ENCODE measurements at places on chromosomes 2 and 18. TPM values are rescaled to one million over a fixed set of nuclear protein-coding genes. Genes with fewer than 3 reads are reported as not detected.

DNA sequence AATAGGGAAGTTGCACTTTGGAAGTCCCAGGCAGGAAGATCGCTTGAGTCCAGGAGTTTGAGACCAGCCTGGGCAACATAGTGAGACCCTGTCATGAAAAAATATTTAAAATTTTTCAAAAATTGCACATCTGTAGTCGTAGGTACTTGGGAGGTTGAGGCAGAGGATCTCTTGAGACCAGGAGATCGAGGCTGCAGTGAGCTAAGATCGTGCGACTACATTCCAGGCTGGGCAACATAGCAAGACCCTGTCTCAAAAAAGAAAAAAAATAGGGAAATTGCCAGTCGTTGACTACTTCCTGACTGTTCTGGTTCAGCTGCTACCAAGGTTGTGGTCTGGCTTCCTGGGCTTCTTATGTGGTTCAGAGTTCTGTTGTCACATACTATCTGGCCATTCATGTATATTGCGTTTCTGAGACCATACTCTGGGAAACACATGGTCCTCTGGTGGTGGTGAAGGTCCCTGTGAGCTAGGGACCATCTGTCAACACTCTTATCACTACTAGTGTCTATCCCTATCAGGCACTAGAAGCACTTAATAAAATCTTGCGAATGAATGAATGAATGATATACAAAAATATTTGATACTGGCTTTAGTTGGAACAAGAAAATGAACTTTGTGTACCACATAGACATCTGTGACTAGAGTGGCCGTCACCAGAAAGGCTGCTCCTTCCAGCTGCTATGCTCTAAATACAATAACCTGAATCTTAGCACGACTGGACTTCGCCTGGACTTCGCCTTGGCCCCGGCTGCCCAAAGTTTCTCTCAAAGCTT lies 861 bp upstream of the KLHL23 start:
- no peak for DNase-seq

GRCh38 chr2:74361327-74361726 lies 18.1 kb upstream of the SLC4A5 start:
- DNase-seq, result no peak

- DNase-seq, result no peak
Measured at GRCh38 chr18:75219745-75220375, 9.3 kb downstream of the TSHZ1 start.

GRCh38 chr2:100383954-100384353 lies 33.5 kb downstream of the CHST10 start:
- DNase-seq, result no peak

DNA sequence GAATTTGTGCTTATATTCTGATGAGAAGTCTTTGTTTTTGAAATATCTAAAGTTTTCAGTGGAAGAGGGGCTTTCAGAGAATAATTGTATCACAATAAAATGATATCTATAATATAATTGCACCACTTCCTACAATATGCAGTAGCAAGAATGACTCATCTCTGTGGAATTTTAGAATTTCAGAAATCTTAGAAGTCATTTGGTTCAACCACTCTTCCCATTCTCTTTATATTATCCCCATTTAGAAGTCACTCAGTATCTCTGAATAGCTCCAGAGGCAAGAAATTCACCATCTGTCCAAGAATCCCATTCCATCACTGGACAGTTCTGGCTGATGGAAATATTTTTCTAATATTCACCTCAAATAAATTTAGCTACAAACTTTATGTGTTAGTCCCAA lies 59.3 kb upstream of the CCDC68 start:
- DNase-seq, result no peak

DNA sequence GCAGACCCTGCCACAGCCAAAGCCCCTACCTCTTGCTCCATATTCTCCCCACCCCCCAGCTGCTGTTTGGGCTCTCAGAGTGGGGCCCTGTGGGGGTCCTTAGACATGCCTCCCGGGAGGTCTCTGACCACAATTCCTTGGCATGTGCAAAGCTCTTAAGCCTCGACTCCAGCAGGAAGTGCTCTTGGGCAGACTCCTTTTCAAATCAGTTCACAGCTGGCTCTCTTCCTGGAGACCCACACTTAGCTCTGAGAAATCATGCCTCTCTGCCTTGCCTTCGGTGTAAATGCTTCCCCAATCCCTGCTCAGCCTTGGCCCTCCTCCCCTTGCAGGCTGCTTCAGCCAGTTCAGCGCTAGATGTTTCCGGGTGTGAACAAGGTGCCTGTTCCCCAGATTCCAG lies 46.9 kb downstream of the NGEF start:
- DNase-seq, result no peak

- no peak for DNase-seq
Measured at GRCh38 chr2:14706201-14706600, 73.7 kb downstream of the LRATD1 start.

- DNase-seq, result no peak
Measured at GRCh38 chr18:33611525-33612135, 33.6 kb downstream of the ASXL3 start.

DNA sequence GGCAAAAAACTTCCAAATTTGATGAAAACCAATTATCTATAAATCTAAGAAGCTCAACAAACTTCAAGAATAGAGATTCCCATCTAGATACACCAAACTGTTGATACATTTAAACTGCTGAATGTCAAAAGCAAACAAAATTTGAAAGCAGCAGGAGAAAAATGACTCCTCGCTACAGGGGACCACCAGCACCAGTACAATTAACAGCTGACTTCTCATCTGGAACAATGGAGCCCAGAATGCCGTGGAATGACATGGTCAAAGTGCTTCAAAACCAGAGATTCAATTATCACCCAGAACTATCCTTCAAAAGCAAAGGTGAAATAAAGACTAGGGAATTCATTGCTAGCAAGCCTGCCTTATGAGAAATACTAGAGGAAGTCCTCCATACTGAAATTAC lies 11.6 kb downstream of the SRSF7 start:
- DNase-seq, result no peak

- DNase-seq, result no peak
Measured at GRCh38 chr18:50396005-50396660, 21.3 kb downstream of the SKA1 start.

DNA sequence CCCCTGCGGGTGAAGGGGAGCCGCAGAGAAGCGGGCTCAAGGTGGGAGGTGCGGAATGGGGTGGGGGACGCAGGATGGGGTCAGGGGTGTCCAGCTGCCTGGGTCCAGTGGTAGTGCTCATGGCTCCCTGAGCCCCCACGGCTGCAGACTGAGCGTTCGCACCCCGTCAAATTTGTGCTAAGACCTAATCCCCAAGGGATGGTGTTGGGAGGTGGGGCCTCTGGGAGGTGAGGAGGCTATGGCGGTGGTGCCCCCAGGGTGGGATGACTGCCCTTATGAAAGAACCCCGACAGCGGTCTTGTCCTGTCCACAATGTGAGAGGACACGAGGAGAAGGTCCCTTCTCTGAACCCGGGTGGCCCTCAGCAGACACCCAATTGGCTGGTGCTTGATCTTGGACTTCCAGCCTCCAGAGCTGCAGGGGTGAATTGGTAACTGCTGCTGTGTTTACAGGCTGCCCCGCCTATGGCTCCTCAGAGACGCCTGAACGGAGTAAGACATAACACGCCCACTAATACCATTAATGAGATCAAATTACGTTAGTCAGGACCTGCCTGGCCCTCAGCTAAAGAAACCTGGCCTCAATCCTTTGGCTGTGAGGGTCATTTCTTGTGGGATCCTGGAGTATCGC lies 42.6 kb downstream of the PXDN start:
- peak; percentile 50 for DNase-seq

GRCh38 chr18:76984193-76985155 lies 148.1 kb downstream of the MBP start:
- no peak for DNase-seq

- peak; percentile 15 for DNase-seq
Measured at GRCh38 chr2:103809941-103810441, 1043.9 kb upstream of the POU3F3 start.

DNA sequence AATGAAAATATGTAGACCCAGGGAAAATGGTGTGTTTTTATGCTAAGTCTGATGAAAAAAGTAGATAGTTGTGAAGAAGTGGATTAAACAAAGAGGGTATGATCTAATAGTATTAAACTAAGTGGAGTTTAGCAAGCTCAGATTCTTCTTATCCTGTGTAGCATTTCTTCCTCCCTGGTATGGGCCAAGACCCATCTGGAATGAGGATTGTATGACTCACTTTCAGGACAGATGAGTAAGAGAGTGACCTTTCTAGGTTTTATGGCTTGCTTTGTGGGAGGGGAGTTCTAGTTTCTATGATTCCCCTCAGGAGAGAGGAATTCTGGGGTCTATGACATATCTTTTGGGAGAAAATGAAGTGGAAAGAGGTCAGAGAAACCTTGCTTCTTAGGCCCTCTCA lies 550.1 kb downstream of the SPAG16 start:
- no peak for DNase-seq

DNA sequence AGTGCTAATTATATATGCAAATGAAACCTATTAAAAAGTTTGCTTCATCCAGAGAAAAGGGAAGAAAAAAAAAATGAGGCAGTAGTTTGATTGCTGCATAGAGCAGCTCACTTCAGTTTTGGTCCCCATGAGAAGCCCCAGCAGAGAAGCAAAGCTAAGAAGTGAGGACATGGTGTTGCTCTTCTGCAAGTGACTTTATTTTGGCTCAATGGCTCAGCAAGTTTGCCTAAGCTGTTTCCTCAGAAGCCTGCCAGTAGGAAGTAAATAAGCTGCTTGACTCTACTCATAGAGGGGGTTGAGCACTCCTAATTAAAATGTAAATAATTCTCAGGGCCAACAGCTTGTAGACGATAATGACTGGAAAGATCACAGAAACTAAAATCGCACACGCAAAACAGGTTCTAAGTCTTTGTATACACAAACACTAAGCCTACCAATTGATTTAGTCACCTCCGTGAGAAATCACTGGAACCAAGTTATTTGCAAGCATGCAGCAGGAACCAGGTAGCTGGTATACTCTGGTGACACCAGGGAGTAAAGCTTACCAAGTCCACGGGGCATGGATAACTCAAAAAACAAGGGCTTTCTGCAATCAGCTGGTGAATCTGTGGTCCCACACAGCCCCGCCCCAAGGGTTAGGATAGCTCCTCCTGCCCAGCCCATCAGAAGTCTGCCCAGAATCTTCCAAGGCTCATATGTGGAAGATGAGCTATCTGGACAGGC lies 39.7 kb upstream of the NABP1 start:
- DNase-seq, result peak; percentile 22

DNA sequence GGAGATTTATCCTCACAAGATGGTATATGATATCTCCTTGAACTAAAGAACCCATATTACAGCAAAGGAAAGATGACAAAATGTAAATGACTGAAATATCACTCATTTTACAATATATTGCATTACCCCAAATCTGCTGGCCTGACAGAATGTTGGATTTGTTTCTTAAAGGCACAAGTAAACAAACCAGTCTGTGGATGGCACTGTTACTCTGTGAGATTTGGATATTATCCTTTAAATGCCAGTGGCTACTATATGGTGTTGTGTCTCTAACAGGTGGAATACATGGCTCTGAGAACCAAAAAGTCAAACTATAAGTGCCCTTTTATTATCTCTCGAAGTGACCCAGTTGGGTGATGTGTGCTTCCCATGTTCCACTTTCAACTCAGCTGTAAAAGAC lies 125.7 kb downstream of the PDE1A start:
- no peak for DNase-seq

Gene CHRNG
- total RNA-seq, result not detected

Gene WDPCP
- total RNA-seq, result 10.9 TPM

Gene ADAM17
- 49.7 TPM for total RNA-seq

Gene ZAP70
- not detected for total RNA-seq

Gene CHRNA1
- 0.11 TPM for total RNA-seq
